Aortic smooth muscle cell (primary cell): ENCODE measurements at places on chromosomes 16 and 17. TPM values are rescaled to one million over a fixed set of nuclear protein-coding genes. Genes with fewer than 3 reads are reported as not detected.

The KIFC3 gene
- 52.8 and 62.6 TPM in 2 replicates for total RNA-seq

The SLC13A2 gene
- total RNA-seq: not detected in 2 replicates

The MPV17L gene
- 0.44 and 0.53 TPM in 2 replicates for total RNA-seq

The KRTAP9-4 gene
- not detected in 2 replicates for total RNA-seq

The SLC35G6 gene
- not detected in 2 replicates for total RNA-seq

The SCNN1B gene
- not detected in 2 replicates for total RNA-seq

The TP53TG3 gene
- total RNA-seq: 0.25 TPM in 1 of 2 replicates, not detected in the other

The GAS2L2 gene
- not detected in 2 replicates for total RNA-seq

The SPNS2 gene
- 0.19 and 0.66 TPM in 2 replicates for total RNA-seq

The ZSCAN10 gene
- not detected in 2 replicates for total RNA-seq

The ABCA6 gene
- total RNA-seq: 64.7 and 127 TPM in 2 replicates

The ZNF785 gene
- 5.9 and 7.2 TPM in 2 replicates for total RNA-seq

The GRIN2A gene
- under 0.01 and 0.06 TPM in 2 replicates for total RNA-seq

The EXOC3L1 gene
- 0.25 and 0.66 TPM in 2 replicates for total RNA-seq

The TBC1D3G gene
- total RNA-seq: not detected in 2 replicates

The NPIPB12 gene
- total RNA-seq: 10.3 and 15.4 TPM in 2 replicates

The TP53TG3F gene
- not detected in 2 replicates for total RNA-seq

The KRTAP4-3 gene
- not detected in 2 replicates for total RNA-seq

The PCGF2 gene
- 4.1 and 5.6 TPM in 2 replicates for total RNA-seq

The PIPOX gene
- 2.7 and 2.8 TPM in 2 replicates for total RNA-seq

The ITGB3 gene
- total RNA-seq: 10.7 and 14.2 TPM in 2 replicates

The BCL6B gene
- total RNA-seq: 3.4 and 7.3 TPM in 2 replicates

The CORO6 gene
- total RNA-seq: 2.9 and 7.0 TPM in 2 replicates

The SOX9 gene
- total RNA-seq: 3.0 and 6.7 TPM in 2 replicates

The KPNB1 gene
- total RNA-seq: 259 and 268 TPM in 2 replicates

The SYCE1L gene
- 0.31 and 1.2 TPM in 2 replicates for total RNA-seq

The RNF157 gene
- 0.19 and 0.40 TPM in 2 replicates for total RNA-seq

The HBM gene
- total RNA-seq: not detected in 2 replicates

The CAMKK1 gene
- 6.3 and 10.3 TPM in 2 replicates for total RNA-seq

The KRTAP4-5 gene
- not detected in 2 replicates for total RNA-seq

The KRT31 gene
- not detected in 2 replicates for total RNA-seq

The NPIPB8 gene
- 0.87 TPM in 1 of 2 replicates, not detected in the other for total RNA-seq

The STX1B gene
- 0.25 and 0.40 TPM in 2 replicates for total RNA-seq

The ORC6 gene
- total RNA-seq: 5.8 and 10.8 TPM in 2 replicates

The REXO5 gene
- total RNA-seq: 8.6 and 10.8 TPM in 2 replicates

The KRTAP1-5 gene
- total RNA-seq: not detected in 2 replicates

The CDC27 gene
- 132 and 134 TPM in 2 replicates for total RNA-seq

The HOXB5 gene
- total RNA-seq: not detected in 2 replicates
